ENCODE measurements at places on chromosomes 2 and 18.

DNA sequence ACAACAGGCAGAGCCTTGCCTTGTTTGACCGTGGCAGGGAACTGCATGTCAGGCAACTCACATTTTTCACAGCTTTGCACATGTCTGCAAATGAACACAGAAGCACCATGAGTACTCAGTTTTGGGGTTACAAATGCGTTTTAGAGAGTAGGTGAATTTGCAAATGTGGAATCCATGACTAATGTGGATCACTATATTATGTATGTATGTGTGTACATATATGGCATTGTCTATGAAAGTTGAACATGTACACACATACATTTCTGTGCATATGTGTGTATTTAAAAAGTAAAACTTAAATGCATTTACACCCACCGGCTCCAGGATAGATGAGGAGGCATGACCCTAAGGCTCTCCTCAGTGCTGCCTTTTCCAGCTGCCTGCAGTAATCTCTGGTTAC lies 65.1 kb downstream of the SOWAHC start:
- DNase-seq, result no peak

- DNase-seq, result no peak
Measured at GRCh38 chr2:187302116-187302515, 145.9 kb downstream of the CALCRL start.

DNA sequence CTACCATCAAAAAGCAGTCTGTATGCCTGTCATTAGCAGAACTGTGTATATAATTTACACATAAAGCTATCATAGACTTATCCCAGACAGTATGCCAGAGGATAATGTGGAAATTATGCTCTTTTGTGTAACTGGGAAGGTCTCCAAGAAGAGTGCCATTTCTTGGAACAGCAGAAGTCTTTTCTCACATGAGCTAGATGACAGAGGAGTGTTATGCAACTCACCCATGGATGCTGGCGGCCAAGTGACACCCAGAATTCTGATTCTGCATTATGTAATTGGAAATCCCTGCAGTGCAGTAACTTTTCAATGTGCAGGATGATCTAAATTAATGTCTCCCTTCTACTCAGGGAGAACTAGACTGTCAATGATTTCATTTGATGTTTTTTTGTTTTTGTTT lies 160.0 kb downstream of the UBE2E3 start:
- DNase-seq, result no peak

GRCh38 chr2:217807025-217807424 lies 195.8 kb downstream of the TNS1 start:
- DNase-seq, result no peak

GRCh38 chr2:167602122-167602521 lies 645.3 kb downstream of the STK39 start:
- DNase-seq, result no peak

DNA sequence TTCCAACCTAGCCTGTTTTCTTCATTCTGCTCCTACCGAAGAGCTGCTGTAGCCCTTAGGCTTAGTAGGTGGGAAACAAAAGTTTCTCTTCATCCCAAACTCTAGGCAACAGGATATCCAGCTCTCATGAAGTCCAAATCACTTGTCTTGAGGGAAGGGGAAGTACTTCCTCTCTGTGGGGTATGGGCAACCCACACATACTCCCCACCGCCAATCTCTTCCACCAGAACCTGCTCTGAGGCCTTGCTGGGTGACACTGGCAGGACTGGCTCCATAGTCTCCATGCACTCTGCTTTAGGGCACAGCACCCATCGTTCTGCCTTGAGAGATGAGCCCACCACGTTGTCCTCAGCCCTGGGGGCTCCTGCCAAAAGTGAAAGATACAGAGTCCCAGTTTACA lies 173.0 kb downstream of the NCK2 start:
- no peak for DNase-seq

DNA sequence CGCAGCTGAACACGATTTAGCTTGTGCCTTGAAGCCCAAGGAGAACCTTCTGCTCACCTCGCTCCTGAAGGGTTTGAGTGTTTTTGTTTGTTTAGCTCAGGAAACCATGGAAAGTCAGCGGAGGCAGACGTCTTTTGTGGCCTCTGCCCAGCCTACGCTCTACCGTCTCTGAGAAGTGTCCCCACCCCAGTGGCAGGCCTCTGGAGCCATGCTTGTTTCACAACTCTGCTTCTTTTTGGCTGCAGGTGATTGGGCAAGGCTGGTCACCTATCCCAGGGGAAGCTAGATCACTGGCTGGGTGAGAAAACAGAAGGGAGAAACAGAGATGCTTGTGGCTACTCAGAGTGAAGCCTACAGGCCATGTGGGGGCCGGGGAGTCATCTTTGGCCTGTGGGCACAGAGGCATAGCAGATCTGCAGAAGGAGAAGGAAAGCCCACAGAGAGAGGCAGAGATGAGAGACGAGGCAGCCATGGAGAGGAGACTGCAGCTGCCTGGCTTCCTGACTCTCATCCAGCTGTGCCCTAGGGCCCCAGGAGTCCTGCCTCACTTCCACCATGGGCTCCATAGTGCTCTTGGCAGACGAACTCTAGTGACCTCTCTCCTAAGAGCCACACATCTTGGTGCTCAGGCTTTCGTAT lies 50.1 kb downstream of the CIB4 start:
- DNase-seq, result no peak

DNA sequence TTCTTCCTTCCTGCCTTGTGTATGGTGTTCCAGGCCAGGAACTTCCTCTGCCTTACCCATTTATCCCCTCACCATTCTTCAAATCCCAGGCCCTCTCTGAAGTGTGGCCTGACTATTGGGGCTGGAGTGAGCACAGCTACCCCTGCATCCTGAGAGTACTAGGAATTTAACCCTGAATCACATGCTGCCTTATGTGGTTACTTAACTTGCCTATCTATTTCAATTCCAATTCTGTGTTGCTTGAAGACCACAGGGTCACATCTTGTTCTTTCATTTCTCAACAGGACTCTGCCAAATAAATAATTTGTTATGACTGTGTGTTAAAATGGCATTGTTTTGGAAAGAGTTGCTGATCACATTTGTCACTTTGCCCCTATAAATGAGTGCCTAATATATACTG lies 108.6 kb downstream of the CERS6 start:
- no peak for DNase-seq

GRCh38 chr18:47163241-47163640 lies 12.9 kb downstream of the IER3IP1 start:
- peak; percentile 10 for DNase-seq

- DNase-seq, result no peak
Measured at GRCh38 chr18:52341608-52342381, 1.8 kb downstream of the DCC start.

GRCh38 chr2:220163486-220163885 lies 536.1 kb downstream of the SLC4A3 start:
- no peak for DNase-seq

GRCh38 chr2:203097735-203098134 lies 83.1 kb downstream of the NBEAL1 start:
- DNase-seq, result no peak

DNA sequence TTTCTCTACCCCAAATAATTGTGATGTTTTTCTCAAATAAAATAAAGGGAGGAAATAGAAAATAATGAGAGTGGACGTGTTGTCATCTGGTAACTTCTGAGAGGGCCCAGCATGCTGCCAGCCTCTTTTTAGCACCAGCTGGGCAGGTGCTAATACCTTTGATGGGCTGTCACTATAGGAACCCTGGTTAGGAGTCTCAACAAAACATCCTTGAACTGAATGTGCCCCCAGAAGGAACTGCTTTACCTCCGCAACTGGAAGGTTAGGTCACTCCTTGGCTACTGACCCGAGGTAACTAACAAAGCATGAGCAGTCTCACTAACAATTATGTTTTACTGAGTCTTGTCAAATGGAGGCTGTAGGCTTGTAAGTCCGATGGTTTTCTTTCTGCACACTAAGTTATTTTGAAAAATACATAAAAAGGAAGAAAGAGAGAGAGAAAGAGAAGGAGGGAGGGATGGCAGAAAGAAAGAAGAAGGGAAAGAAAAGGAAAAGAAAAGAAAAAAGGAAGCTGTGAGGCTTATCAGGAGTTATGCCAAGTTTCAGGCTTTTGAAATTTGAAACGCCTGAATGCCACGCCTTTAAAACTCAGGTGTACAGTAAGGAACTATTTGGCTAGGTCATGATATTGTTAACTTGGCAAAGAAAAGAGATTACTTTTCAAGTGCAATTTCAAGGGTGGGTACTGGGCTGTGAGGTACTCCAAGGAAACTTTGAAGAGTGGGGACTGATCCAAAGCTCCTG lies 91.0 kb downstream of the TGIF1 start:
- DNase-seq, result no peak

- DNase-seq, result peak; percentile 28
Measured at GRCh38 chr18:79522451-79523205, 126.9 kb downstream of the NFATC1 start.

DNA sequence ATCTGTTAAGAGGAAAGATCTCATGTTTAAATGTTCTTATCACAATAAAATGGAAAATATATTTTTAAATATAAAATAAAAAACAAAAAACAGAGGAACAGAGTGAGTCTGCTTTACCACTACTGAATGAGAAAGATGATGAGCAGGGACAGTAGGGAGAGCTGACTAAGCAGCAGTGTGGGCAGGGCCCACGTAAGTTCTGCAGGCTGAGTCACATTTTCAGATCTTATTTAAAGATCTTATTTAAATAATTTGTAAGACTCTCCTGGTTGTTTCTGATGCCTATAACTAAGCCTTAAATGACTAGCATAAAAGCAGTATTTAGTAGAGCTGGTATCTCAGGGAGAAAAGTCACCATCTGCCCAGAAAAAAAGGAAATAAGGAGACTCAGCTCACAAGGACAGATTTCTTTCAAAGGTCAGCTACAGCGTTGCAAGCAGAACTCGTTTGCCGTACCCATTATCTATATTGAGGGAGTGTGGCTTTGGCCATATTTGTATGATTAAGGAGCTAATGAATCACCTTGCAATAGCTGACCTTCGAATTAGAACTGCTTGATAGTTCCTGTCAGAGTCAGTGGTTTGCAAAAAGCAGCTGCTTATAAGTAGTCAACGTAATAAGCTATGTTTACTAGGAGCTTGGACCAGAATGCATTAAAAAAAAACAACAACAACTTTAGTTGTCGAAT lies 322.1 kb upstream of the CHAC2 start:
- no peak for DNase-seq
